ENCODE measurements at places on chromosomes 16 and 17.

DNA sequence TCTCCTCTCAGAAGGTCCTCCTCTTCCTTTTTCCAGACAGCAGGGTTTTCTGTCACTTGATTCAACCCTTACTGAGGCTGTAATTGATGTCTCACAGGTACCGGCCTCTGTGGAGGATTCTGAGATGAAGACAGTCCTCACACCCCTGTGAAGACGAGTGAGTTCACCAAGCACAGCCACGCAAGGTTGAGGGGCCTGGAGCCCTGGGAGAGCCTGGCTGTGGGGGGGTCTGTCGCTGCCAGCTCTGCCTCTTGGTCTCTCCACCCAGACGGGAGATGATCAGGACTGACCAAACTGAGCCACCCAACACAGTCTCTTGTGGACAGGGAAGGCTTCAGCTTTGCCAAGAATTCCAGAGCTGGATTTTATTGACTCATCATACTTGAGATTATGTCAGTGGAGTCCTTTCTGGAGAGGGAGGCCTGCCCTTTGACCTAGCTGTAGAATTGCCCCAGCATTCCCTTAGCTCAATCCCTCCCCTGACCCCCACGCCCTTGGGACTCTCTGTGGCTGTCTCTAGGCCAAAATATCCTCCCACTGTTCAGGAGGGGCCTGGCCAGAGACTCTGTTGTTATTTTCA is 51.1 kb upstream of the CRHR1 start:
- H3K27ac ChIP-seq = no peak overlapping the region
- H3K4me1 ChIP-seq = no peaks in the 10 kb centered on the region
- no peak overlapping the region for H3K4me3 ChIP-seq

DNA sequence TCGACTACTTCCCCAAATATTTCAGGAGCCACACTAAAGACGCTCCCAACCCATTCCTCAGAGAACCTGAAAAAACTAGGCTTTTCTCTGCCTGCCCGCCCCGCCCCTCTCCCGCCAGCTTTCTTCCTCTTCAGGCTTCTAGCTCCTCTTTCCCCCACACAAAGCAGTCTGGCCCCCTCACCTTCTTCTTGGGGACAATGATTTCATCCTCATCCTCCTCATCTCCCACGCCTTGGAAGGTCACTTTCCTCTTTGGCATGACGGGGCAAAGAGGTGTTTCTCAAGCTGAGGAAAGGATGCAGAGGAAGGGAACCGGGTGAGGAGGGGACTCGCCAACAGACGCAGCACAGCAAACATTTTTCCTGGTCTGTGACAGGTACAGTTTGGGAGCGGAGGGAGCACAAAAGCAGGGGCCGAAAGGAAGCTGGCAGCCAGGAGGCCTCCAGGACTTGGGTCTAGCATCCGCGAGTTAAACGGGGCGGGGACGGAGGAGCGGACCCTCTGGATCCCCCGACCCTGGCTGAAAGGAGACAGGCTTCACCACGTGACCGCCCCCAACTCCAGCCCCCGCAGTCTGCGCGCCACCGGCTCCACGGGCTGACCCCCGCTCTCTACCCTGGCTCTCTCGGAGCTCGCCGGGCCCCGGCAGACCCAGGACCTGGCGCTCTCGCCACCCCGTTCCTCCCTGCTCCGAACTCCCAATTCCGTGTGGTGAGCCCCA is 525 bp downstream of the CD2BP2 start:
- no peaks in the 10 kb centered on the region for H3K27me3 ChIP-seq
- H3K27ac ChIP-seq = peak overlapping the region; percentile 90
- peaks cover 32% of the 10 kb centered on the region for H3K36me3 ChIP-seq
- H3K4me1 ChIP-seq = peaks cover 38% of the 10 kb centered on the region
- no peak for DNase-seq
- peak overlapping the region; percentile 89 for H3K4me3 ChIP-seq

- H3K27me3 ChIP-seq = no peaks in the 10 kb centered on the region
- no peak for DNase-seq
- H3K4me3 ChIP-seq = no peak overlapping the region
- no peaks in the 10 kb centered on the region for H3K36me3 ChIP-seq
- no peak overlapping the region for H3K27ac ChIP-seq
Measured at GRCh38 chr16:51429041-51429440, 278.0 kb upstream of the SALL1 start.

- H3K27ac ChIP-seq = no peak overlapping the region
- H3K36me3 ChIP-seq = peaks cover 100% of the 10 kb centered on the region
- H3K27me3 ChIP-seq = no peaks in the 10 kb centered on the region
- no peak overlapping the region for H3K4me3 ChIP-seq
Measured at GRCh38 chr16:81366316-81366932, 51.7 kb downstream of the GAN start.

DNA sequence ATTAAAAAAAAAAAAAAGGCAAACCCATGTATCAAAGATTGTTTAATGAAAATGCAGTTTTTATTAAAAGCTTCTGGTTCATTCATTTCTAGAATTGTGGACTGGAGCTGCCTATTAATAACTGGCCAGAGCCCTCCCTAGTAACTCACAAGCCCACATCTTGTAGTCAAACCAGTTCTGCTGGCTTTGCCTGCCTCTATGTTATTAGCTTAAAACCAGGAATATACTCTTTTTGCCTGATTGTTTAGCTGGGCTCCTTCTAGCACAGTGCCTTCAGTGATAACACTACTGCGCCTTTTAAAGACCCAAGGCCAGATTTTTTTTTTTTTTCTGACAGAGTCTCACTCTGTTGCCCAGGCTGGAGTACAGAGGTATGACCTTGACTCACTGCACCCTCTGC is 26.0 kb downstream of the TAC4 start:
- peaks cover 33% of the 10 kb centered on the region for H3K4me1 ChIP-seq
- H3K27ac ChIP-seq = peak overlapping the region; percentile 41
- no peak overlapping the region for H3K4me3 ChIP-seq
- peaks cover 95% of the 10 kb centered on the region for H3K36me3 ChIP-seq
- no peaks in the 10 kb centered on the region for H3K27me3 ChIP-seq
- DNase-seq = no peak

DNA sequence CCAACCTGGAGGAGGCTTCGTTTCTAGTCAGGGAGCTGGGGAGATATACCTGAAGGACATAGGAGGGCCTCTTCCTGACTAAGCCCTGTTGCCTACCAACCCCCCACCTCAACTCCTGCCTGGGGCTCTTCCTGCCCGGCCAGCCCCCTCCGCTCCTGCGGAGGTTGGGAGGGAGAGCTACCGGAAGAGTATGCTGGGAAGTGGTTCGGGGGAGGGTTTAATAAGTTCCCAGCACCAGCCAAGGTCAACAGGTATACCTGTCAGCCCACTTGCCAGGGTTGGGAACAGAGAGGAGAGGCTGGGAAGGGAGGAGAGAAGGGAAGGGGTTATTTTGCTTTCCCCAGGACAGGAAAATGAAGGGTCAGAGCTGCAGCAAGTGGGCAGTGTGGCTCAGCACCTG is 4.7 kb downstream of the PPP1R1B start:
- H3K4me3 ChIP-seq = no peak overlapping the region
- H3K27me3 ChIP-seq = peaks cover 54% of the 10 kb centered on the region
- no peak for DNase-seq
- H3K27ac ChIP-seq = no peak overlapping the region

DNA sequence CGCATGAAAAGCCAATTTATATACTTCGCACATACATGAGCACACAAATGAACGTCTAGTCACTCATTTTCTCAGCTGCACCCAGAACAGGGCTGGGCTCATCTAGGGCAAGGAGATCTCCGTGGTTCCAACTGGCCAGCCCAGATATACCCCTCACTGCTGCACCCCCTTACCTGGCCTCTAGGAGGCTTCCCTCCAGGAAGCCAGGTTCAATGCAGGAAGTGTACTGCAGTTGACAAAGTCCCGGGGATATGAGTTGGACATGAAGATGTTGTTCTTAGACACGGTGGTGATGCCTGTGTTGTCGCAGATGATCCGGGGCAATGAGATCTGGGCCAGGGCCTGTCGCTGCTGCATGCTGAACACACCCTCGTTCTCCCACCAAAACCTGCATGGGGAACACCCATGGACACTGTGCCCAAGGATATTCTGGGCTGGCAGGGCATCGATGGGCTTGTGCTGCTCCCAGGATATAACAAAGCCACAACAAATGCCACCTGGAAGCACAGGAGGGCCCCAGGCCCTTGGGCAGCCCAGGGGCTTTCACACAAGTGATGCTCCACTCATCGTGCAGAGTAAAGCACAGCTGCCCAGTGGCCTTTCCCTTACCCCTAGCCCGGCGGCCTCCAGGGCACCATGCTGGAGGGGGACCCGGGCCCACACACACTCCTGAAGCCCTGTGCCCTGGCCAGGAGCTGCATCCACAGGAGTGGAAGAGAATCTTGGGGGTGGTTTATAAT is 10.1 kb downstream of the MPO start:
- no peak for DNase-seq
- no peak overlapping the region for H3K4me3 ChIP-seq
- no peak overlapping the region for H3K27ac ChIP-seq
- H3K4me1 ChIP-seq = no peaks in the 10 kb centered on the region
- no peaks in the 10 kb centered on the region for H3K36me3 ChIP-seq
- no peaks in the 10 kb centered on the region for H3K27me3 ChIP-seq

DNA sequence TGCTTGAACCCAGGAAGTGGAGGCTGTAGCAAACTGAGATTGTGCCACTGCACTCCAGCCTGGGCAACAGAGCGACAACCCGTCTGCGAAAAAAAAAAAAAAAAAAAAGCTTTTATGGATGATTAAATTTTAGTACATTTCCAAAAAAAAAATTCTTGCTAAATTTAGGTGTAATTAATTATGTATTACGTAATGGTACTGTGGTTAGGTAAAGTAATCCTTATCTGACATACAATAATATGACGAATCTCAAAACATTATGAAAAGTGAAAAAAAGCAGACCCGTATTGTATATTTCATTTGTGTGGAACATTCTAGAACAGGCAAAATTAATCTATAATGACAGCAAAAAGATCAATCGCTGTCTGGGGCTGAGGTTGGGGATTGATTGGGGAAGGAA is 10.3 kb upstream of the CORO1A start:
- no peaks in the 10 kb centered on the region for H3K27me3 ChIP-seq
- DNase-seq = no peak
- H3K4me3 ChIP-seq = no peak overlapping the region
- no peaks in the 10 kb centered on the region for H3K36me3 ChIP-seq
- no peak overlapping the region for H3K27ac ChIP-seq
- H3K4me1 ChIP-seq = no peaks in the 10 kb centered on the region

GRCh38 chr17:82775001-82775823 is 23.3 kb downstream of the TBCD start:
- peaks cover 35% of the 10 kb centered on the region for H3K4me1 ChIP-seq
- no peak overlapping the region for H3K27ac ChIP-seq
- H3K36me3 ChIP-seq = no peaks in the 10 kb centered on the region
- H3K27me3 ChIP-seq = no peaks in the 10 kb centered on the region
- no peak overlapping the region for H3K4me3 ChIP-seq

DNA sequence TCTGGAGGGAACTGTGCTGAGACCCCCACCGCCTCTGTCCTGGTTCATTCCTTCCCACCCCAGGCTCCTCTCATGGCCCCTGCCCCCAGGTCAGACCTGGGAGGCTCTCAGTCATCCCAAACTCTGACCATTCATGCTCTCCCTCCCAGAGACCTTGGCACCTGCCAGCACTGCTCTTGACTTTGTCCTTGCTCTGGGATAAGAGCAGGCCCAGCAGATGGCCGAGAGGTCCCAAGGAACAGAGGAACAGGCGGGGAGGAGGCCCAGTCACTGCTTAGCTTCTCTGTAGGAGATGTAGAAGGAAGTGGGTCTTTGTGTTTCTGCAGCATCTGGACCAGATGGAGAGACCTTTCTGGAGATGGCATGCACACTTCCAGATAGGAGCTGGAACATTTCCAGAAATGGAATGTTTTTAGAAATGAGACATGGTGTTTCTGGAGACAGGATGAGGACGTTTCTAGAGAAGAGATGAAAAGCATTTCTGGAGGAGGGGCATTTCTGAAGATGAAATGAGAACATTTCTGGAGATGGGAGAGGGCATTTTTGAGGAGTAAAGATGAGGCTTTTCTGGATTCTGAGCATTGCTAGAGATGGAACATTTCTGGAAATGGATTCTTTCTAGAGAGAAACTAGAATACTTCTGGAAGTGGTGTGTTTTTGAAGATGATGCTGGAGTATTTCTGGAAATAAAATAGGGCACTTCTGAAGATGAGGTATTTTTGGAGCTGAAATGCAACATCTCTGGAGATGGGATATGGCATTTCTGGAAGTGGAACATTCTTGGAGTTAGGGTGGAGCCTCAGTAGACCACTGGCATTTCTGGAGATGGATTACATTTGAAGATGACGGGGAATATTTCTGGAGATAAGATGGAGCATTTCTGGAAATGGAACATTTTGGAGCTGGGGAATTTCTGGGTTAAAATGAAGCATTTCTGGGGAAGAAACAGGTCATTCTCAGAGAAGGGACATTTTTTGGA is 55.2 kb downstream of the RAI1 start:
- peak overlapping the region; percentile 92 for H3K27ac ChIP-seq
- H3K4me3 ChIP-seq = no peak overlapping the region
- H3K27me3 ChIP-seq = no peaks in the 10 kb centered on the region
- no peaks in the 10 kb centered on the region for H3K36me3 ChIP-seq

DNA sequence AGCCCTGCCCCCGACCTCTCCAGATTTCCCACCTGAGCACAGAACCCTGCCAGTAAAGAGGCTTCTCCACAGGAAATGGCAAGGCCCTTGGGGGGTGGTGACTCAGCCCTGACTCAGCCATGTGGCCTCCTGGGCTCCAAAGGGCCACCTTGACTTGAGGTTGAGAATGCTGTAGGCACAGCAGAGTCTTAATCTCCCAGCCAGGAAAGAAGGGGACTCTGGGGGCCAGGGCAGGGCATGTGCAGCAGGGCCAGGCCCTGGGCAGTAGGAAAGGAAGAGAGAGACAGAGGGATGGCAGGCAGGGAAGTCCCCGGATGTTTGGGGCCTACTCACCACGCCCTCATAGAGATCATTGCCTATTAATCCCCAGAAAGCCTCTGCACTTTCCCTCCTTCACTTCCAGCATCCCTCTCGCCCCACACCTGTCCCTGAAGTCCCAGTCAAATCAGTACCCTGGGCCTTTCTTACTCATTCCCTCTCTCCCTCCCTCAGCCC is 4.8 kb upstream of the ITGA3 start:
- DNase-seq = no peak
- no peak overlapping the region for H3K4me3 ChIP-seq
- H3K27ac ChIP-seq = peak overlapping the region; percentile 55
- no peaks in the 10 kb centered on the region for H3K36me3 ChIP-seq

DNA sequence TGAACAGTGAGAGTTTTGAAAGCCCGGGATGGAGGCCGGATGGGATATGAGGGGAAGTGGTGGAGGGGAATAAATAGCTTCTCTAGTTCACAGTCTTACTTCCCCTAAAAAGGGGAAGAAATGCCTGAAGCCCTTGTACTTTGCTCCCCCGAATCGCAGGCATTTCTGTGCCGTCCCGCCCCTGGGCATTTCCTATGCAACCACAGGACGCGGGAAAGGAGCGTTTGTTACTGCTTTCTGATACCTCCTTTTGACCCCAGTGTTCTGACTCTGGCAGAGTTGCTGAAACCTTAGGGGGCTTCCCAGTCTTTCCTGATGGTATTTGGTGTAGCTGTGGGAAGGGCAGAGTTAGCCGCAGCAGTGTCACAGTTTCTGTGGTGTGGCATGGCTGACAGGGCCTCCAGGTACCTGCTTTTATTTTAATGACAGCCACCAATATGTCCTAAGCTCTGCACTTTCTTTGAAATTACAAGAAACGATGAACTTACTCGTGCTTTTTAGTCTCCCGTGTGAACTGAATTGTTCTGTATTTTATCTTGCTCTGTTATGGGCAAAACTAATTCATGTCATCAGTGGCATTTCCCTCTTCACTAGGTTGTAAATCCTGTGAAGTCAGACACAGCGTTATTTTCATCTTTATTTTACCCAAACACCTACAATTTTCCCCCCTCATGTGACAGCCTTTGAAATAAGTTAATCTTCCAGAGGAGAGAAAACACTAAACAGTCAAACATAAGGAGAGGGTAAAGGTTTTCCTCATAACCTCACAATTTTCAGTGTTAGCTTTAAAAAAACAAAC is 27.1 kb downstream of the USP10 start:
- H3K27ac ChIP-seq = peak overlapping the region; percentile 65
- DNase-seq = no peak
- H3K27me3 ChIP-seq = no peaks in the 10 kb centered on the region
- H3K4me3 ChIP-seq = peak overlapping the region; percentile 10
- no peaks in the 10 kb centered on the region for H3K36me3 ChIP-seq
